ENCODE measurements at places on chromosomes 12 and 14.

GRCh38 chr12:10960211-10960610 is 21.1 kb upstream of the TAS2R14 start:
- DNase-seq, result no peak

DNA sequence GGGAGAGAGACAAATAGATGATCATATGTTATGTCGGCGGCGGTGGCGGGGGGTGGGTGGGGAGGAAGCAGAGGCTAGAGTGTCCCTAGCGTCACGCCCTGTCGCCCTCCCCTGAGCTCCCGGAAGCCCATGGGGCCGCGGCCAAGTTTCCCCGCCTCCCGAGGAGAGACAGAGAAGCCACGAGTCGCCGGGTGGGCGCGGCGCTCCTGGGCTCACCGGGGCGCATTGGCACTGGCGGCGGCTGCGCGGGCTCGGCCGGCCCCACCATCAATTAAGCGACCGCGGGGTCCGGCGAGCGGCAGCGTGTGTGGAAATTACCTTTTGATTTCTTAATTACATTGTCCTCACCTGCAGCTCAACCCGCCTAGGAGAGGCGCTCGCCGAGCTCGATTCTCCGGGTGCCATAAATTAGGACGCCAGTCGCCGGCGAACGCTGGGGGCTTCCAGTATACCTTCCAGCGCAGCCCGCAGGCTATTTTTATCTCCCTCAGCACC is 119.9 kb upstream of the LHX5 start:
- DNase-seq, result peak; percentile 38

- no peak for DNase-seq
Measured at GRCh38 chr12:130493951-130494350, 156.3 kb downstream of the PIWIL1 start.

- no peak for DNase-seq
Measured at GRCh38 chr12:76790564-76791552, 26.9 kb downstream of the ZDHHC17 start.

- no peak for DNase-seq
Measured at GRCh38 chr12:68435816-68436215, 103.7 kb upstream of the MDM1 start.

- no peak for DNase-seq
Measured at GRCh38 chr12:9064815-9065606, 50.7 kb downstream of the A2M start.

DNA sequence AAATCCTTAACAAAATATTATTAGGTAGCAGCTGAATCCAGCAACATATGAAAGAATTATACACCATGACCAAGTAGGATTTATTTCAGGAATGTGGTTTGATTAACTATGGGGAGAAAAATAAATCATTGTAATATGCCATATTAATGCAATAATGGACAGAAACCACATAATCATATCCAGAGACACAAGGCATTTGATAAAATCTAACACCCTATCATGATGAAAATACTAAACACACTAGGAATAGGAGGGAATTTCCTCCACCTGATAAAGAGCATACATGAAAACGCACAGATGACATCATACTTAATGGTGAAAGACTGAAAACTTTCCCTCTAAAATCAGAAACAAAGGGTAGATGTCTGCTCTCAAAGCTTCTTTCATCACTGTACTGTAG is 238.9 kb downstream of the PHLDA1 start:
- DNase-seq, result no peak

- DNase-seq, result no peak
Measured at GRCh38 chr12:113940357-113941207, 25.5 kb downstream of the RBM19 start.

GRCh38 chr12:29681370-29681769 is 102.4 kb downstream of the TMTC1 start:
- DNase-seq, result no peak

GRCh38 chr14:90505531-90505930 is 108.7 kb downstream of the CALM1 start:
- no peak for DNase-seq
